Stimulated activated CD8-positive, alpha-beta memory T cell treated with anti-CD3 and anti-CD28 coated beads, Interleukin-15, amount 100 ng/mL, for 48 hours (primary cell): ENCODE measurements at places on chromosomes 2 and 18.

GRCh38 chr18:7394050-7394659 lies 163.3 kb downstream of the LRRC30 start:
- no peak for DNase-seq

DNA sequence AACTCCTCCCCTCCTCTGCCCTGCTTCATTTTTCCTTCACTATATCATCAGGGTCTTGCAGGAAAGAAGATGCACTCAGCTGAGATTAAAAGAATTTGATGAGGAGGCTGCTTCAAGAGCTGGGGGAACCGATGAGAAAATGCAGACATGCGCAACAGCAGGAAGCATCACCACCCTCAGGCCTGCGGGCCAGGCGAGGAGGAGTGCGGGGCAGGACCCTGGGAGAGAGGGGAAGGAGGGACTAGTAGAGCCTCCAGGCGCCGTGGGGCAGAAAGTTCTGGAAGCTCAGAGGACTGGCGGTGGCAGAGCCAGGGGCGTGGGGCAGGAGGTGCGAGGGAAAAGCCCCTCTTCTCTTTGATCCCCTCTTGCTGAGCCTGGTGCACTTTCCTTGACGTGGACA lies 108.2 kb downstream of the CD226 start:
- DNase-seq = no peak

- no peak for DNase-seq
Measured at GRCh38 chr2:108634576-108635160, 84.6 kb upstream of the RANBP2 start.

GRCh38 chr2:174833737-174834136 lies 69.5 kb upstream of the CHRNA1 start:
- no peak for DNase-seq

GRCh38 chr2:18690342-18690741 lies 101.0 kb upstream of the NT5C1B start:
- DNase-seq = no peak

DNA sequence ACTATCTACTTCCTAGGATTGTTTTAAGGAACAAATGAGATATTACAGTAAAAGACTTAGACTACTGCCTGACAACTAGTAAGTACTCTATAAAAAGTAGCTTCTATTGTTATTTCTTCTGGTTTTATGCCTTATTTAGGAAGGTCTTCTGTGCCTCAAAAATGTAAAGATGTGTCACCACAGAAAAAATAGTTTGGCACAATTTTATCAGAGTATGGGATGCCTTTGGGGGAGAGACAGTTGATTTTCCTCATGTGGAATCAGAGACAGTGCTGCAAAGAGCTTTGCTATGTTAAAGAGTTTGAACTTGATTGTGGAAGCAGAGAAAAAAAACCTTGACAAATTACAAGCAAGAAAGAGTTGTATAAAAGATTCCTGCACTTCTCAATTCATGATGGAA lies 98.4 kb downstream of the EHBP1 start:
- no peak for DNase-seq

DNA sequence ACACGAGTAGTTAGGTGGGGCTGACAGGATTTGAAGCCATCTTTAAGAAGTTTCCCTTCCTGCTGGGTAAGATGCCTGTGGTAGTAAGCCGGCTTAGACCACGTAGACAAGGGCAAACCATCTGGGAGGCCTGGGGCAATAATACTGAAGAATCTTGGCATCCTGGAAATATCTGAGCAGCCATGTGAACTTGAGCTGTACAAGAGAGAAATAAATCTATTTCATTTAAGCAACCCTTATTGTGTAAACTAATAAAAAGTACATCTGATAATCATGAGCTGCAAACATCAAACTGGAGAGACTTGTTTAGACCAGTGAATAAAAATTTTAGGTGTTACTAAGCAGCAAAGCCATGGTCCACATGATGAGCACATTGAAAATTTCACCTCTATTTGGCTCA lies 11.4 kb upstream of the CETN1 start:
- DNase-seq = no peak

- no peak for DNase-seq
Measured at GRCh38 chr2:240397542-240397916, 37.9 kb upstream of the GPC1 start.

DNA sequence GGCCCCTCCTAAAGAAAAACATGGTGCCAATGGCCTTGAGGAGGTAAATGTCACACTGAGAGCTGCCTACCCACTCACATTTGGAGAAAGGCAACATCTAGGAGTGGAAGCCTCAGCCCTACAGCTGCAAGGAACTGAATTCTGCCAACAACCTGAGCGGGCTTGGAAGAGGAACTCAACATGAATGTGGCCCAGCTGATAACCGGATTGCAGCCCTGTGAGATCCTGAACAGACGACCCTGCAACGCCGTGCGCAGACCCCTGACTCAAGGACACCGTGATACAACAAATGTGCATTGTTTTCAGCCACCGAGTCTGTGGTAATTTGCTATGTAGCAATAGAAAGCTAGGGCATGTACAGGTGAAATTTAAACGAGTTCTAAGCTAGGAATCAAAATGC lies 99.4 kb downstream of the MYOM1 start:
- no peak for DNase-seq

DNA sequence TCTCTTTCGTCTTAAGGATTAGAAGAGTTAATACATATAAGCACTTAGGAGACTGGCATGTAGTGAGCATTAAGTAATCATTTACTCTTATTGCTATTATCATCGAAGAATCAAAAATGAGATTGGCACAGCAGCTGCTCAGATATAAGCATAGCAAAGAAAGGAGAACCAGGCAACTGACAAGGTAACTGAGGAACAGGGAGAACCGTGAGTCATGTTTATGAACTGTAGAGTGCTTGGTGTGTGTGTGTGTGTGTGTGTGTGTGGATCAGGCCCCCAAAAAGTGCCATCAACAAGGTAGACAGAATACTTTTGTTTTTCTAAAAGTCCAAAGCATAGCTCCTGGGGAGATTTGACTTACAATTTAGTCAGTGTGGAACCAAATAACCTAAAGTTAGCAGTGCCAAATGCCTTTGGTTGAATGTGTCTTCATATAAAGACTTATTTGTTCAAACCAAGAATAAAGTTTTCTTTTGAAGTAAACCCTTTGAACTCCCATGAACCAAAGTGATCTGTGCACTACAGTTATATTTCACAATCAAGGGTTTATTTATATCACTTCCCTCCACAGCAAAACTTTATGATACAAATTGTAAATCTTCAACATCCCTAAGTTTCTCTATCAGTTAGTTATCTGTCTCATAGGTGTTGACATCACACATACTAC lies 660.6 kb downstream of the NYAP2 start:
- no peak for DNase-seq

DNA sequence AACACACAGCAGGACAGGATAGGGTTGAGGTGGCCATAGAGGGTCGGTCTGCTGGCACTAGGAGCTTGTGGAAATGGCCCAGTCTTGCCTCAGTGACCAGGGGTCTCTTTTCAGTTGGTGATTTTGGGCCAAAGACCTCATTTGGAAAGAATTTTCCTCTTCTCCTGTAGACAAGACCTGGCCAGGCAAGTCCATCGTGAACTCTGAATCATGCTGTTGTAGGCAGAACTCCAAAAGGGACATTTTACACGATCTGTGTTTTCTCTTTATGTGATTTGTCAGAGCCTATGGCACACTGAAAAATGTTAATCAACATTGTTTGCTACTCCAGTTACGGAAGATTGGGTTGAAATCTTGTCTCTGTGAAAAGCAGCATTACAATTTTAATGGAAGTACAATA lies 126.1 kb upstream of the PXDN start:
- DNase-seq = no peak

DNA sequence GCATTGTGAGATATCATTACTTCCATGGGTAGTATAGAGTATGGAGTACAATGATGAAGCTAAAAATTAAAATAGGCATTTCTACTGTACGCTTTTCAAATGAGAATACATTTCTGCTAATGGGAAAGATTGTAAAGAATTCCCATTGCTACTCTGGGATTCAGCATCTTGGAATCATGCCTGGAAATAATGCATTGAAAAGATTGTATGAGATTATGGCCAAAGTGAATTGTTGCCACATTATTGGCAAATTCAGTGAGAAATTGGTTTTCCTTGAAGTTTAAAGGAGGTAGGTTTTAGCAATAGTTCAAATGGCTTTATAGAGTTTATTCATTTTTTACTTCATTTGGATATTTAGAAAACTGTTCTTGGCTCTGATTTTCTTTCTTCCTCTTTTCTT lies 157.9 kb downstream of the GULP1 start:
- no peak for DNase-seq

DNA sequence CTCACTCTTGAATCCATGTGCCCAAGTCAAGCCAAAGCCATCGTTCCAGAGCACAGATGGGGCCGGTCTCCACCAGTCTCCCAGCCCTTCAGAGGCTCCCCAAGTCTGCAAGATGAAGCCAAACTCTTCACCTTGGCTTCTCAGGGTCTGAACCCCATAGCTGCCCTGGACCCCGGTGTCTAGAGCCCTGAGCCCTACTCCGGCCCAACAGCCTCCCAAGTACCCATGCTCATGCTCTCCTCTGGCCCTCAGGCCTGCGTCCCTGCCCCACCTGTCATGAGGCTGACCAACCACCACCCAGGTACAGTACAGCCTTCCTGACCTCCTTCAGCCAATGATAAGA lies 46.0 kb downstream of the ZNF516 start:
- DNase-seq = no peak

GRCh38 chr2:36500072-36500471 lies 97.9 kb downstream of the FEZ2 start:
- no peak for DNase-seq

GRCh38 chr2:170770606-170771420 lies 635 bp downstream of the ERICH2 start:
- peak; percentile 66 for DNase-seq

GRCh38 chr2:65501836-65502235 lies 69.4 kb upstream of the SPRED2 start:
- no peak for DNase-seq

GRCh38 chr2:72954376-72955227 lies 37.3 kb downstream of the EMX1 start:
- DNase-seq = no peak

DNA sequence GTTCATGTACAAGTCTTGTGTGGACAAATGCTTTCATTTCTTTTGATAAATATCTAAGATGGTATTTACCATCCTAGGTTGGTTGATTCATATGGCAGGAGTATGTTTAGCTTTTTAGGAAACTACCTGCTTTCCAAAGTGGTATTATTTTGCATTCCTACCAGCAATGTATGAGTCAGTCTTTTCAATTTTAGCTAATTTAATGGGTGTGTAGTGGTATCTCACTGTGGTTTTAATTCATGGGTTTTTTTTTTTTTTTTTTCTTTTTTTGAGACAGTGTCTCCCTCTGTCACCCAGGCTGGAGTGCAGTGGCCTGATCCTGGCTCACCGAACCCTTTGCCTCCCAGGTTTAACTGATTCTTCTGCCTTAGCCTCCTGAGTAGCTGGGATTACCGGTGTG lies 4.2 kb downstream of the ZNF512 start:
- DNase-seq = no peak

GRCh38 chr2:85179541-85179940 lies 46.3 kb downstream of the TCF7L1 start:
- no peak for DNase-seq

GRCh38 chr2:118878531-118879149 lies 31.2 kb upstream of the EN1 start:
- no peak for DNase-seq

- DNase-seq = no peak
Measured at GRCh38 chr2:176283291-176284068, 14.2 kb downstream of the MTX2 start.

DNA sequence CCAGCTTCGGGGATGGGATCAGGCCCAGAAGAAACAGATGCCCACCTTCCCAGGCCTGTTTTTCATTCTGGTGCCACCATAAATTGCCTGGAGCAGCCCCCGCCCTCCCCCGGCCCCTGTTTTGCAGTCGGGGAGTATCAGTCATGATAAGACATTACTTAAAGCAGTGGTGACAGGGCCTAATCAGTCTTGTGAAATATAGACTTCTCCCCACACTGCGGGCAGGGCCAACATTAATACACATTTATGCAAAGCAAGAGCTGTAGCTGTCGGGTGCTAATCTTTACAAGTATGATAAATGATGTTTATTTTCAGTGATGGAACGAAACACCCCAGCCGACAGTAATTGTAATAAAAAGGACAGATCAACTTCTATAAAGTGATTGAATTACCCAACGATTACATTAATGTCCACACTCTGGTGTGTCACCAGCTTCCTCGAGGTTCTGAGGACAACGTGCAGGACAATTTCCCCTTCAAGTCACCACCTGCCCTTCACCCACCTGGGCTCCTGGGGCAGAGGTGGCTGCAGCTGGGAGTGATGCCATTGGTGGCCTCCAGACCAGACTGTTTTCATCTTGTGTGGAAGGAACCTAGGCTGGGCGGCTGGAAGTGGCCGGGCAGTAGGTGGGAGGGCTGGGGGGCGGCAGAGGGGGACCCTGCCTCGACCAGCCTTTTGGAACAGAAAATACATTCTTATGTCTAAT lies 226.0 kb downstream of the TFCP2L1 start:
- no peak for DNase-seq

DNA sequence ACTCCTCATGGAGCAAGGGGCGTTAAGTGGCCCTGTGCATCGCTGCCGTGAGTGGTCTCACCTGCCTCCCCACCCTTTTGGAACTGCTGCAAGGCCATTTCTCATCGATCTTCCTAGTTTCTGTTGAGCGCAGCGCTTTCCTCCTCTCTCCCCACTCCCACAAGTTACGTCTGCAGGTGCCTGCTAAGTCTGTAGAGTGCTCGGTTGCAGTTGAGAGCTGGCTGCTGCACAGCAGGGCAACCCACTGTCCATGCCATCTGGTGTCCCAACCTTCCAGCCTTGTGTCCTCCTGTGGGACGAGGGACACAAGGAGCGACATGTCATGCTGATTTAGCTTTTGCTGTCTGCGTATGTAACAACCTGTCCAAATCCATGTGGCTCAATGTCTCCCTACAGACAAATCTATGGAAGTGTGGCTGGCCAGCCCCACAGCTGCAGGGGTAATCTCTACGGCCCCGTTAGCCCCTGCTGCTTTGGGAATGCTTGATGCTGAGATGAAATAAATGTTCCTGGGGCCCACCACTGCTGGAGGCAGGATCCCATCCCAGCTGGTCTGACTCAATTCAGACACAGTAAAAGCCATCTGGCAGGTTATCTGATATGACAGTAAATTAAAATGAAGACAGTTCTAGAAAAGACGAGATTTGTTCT lies 68.1 kb upstream of the TCF7L1 start:
- DNase-seq = no peak

DNA sequence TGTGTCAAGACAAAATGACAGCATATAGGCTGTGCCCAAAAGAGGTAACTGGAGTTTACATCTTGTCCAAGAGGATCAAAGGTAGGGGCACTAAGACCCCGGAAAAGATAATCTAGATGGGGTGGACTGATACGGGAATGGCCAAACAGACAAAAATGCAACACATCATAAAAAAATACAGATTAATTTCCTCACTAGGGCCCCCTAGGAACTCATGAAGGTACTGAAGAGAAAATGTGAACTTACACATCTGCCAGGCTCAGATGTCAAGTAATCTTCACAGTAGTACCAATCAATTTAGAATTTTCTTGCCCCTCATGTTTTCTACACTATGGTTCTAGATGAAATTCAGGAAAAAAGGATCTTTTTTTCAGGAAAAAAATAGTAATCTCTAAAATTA lies 115.6 kb upstream of the REG3A start:
- no peak for DNase-seq
